T-helper 17 cell (primary cell): ENCODE measurements at places on chromosomes 3 and 15.

DNA sequence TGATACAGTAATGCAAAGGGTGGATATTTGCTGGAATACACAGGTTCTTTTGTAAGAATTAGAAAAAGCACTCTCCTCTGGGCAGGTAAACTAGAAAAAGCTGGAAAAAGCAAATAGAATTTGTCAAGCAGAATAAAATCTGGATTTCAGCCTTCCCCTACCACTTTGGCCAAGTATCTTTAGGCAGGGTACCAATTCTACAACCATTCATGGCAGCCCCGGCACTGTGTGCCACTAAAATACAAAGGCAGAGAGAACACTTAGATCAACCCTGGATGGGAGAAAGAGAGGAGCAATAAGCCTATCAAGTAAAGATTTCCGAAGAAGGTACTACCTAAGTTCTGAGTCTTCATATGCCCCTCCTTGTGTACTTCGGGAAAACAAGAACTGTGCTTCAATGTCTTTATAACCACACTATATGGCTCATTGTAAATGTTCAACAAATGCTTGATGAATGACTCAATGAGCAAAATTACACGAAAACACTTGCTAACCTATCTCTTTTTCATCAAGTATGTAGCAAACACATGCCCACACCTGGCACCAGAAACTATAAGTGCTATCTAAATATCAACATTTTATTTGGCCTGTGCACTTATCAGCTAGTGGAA lies 20.8 kb downstream of the STAG1 start:
- H3K4me3 ChIP-seq: peak overlapping the region; percentile 62
- DNase-seq: no peak
- H3K27me3 ChIP-seq: no peaks in the 10 kb centered on the region
- peaks cover under 1% of the 10 kb centered on the region for H3K36me3 ChIP-seq
- H3K27ac ChIP-seq: no peak overlapping the region
- peaks cover 45% of the 10 kb centered on the region for H3K4me1 ChIP-seq

DNA sequence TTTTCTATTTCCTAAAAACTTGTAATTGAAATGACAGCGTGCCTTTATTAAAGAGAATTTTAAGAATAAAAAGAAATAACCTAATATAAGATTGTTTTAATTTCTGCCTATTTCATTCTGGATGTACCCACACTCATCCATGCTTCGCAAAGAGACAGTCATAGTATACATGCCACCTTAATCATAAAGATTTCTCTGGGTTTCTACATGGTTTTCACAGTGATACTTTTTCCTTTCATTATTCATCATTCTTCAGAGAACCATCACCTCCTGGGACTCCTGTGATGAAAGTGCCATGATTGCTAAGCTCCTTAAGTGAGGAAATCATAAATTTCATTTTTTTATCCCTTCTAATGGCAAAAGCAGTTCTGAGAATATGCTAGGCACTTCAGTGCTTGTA lies 4.3 kb upstream of the CCR8 start:
- no peak overlapping the region for H3K4me3 ChIP-seq
- no peak for DNase-seq
- peaks cover 17% of the 10 kb centered on the region for H3K4me1 ChIP-seq

DNA sequence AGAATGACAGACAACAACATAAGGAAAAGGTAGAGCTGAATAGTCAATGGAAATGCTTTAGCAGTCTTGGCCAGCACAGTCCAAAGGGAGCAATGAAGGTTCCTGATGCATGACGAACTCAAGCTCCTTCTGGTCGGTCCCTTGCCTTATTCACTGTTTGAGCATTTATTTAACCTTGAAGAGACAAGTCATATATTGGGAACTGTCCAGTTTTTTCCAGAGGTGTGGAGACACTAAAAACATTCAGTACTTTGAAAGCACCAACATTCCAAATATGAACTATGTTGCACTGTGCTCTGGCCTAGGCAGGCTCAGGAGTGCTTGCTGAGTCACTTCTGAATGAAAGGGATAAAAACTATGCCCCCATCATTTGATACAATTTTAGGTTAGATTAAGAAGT lies 384.8 kb downstream of the MECOM start:
- no peaks in the 10 kb centered on the region for H3K36me3 ChIP-seq
- H3K27me3 ChIP-seq: no peaks in the 10 kb centered on the region

- H3K4me1 ChIP-seq: peaks cover 19% of the 10 kb centered on the region
- H3K27ac ChIP-seq: peak overlapping the region; percentile 94
- no peaks in the 10 kb centered on the region for H3K36me3 ChIP-seq
- DNase-seq: peak; percentile 55
- H3K27me3 ChIP-seq: peaks cover 16% of the 10 kb centered on the region
Observed at GRCh38 chr3:126982126-126982470, 817 bp upstream of the PLXNA1 start.

DNA sequence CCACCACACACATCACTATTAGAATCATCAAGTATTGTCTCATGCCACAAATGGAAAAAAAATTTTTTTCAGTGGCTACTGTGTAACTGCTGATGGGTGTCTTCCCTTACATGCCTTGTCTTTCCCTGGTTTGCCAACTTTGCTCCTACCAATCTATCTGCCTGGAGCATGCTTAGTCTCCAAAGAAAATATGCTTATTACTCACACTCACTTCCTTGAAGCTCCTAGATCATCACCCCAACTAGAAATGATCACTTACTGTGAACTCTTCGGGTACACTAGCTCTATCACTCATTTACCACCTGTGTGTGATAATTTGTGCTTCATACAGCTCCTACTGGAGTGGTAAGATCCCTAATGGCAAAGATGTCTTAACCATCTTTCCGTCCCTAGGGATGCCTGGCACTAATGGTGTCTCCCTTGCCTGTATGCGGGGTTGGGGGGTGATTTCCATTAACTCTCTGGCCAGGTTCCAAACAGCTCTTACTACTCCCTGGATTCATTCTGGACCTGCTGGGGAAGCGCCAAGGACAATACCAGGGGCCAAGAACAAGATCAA lies 799 bp downstream of the VPS33B start:
- DNase-seq: no peak
- peak overlapping the region; percentile 94 for H3K27ac ChIP-seq
- peak overlapping the region; percentile 96 for H3K4me3 ChIP-seq

GRCh38 chr15:69360642-69361041 lies 53.5 kb upstream of the KIF23 start:
- no peaks in the 10 kb centered on the region for H3K36me3 ChIP-seq
- H3K4me1 ChIP-seq: no peaks in the 10 kb centered on the region
- peaks cover 19% of the 10 kb centered on the region for H3K27me3 ChIP-seq
- H3K27ac ChIP-seq: no peak overlapping the region
- H3K4me3 ChIP-seq: no peak overlapping the region

- H3K4me1 ChIP-seq: peaks cover 2% of the 10 kb centered on the region
- DNase-seq: no peak
- H3K4me3 ChIP-seq: no peak overlapping the region
- peaks cover 16% of the 10 kb centered on the region for H3K27me3 ChIP-seq
- no peaks in the 10 kb centered on the region for H3K36me3 ChIP-seq
- no peak overlapping the region for H3K27ac ChIP-seq
Observed at GRCh38 chr3:129417326-129417725, 11.1 kb downstream of the EFCAB12 start.

GRCh38 chr15:77857419-77857818 lies 220.1 kb downstream of the TBC1D2B start:
- H3K4me3 ChIP-seq: no peak overlapping the region
- peaks cover 47% of the 10 kb centered on the region for H3K27me3 ChIP-seq
- H3K27ac ChIP-seq: no peak overlapping the region

GRCh38 chr15:87722941-87723691 lies 533.4 kb downstream of the NTRK3 start:
- no peak overlapping the region for H3K27ac ChIP-seq
- H3K36me3 ChIP-seq: no peaks in the 10 kb centered on the region
- H3K27me3 ChIP-seq: peaks cover 15% of the 10 kb centered on the region

- H3K4me1 ChIP-seq: no peaks in the 10 kb centered on the region
- DNase-seq: no peak
- H3K36me3 ChIP-seq: no peaks in the 10 kb centered on the region
Observed at GRCh38 chr3:24351779-24352469, 142.7 kb downstream of the THRB start.

DNA sequence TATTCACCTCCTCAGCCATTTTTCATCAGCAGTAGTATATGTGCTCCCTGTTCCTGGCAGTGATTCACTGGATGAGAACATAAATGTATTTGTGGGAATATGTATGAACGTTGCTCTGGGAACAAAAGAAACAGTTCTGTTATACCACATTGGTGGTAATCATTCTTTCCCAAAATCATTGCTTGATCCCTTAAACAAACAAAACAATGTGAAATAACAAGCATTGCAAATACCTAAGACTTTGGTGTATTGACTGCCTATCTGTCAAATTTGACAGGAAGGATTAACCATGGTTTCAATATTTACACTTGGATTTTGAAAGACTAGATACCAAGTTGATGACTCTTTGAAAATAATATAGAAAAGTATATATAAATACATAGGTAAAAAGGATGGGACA lies 284.1 kb downstream of the FHIT start:
- no peak overlapping the region for H3K27ac ChIP-seq

- peaks cover 30% of the 10 kb centered on the region for H3K4me1 ChIP-seq
- H3K36me3 ChIP-seq: peaks cover 5% of the 10 kb centered on the region
- no peak overlapping the region for H3K27ac ChIP-seq
- H3K27me3 ChIP-seq: peaks cover 5% of the 10 kb centered on the region
- peak overlapping the region; percentile 90 for H3K4me3 ChIP-seq
Observed at GRCh38 chr3:130748467-130748861, 1.8 kb upstream of the PIK3R4 start.

- peak overlapping the region; percentile 87 for H3K4me3 ChIP-seq
- H3K36me3 ChIP-seq: peaks cover 4% of the 10 kb centered on the region
- no peak for DNase-seq
- H3K4me1 ChIP-seq: peaks cover 28% of the 10 kb centered on the region
Observed at GRCh38 chr15:65286069-65286703, 497 bp downstream of the PARP16 start.

GRCh38 chr15:37891766-37892368 lies 42.6 kb upstream of the TMCO5A start:
- H3K27me3 ChIP-seq: peaks cover 51% of the 10 kb centered on the region
- no peak for DNase-seq
- H3K4me3 ChIP-seq: no peak overlapping the region
- H3K27ac ChIP-seq: no peak overlapping the region
- H3K4me1 ChIP-seq: no peaks in the 10 kb centered on the region

DNA sequence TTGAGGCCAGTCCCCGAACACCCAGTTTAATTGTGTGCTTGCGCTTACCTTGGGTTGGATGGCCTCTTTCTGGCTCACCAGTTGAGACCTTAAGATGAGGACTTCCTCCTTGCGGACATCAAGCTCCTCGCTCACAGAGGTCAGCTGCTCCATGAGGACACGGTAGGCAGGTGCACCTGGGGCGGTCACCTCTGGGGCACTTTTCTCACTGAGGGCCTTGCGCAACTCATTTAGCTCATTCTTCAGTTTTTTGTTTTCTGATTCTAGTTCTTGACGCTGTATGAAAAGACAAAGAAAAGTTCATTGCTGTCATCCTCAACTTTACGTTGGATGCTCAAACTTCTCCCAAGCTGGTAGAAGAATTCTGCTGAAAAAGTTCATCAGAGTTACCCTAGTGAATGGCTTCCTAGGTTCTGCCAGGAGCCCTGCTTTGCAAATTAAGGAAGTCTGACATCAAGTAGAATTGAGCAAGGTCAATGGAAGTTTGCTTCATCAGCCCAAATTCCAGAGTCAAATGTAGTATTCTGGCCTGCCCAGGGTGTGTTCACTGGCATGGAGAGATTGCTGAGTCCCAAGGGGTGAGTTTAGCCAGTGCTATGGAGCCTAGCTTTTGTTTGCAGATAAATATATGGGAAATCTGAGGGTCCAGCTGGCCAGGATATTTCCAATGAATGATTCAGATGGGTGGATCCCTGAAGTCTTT lies 55.8 kb upstream of the MYO5C start:
- H3K27ac ChIP-seq: no peak overlapping the region
- no peaks in the 10 kb centered on the region for H3K4me1 ChIP-seq
- no peak overlapping the region for H3K4me3 ChIP-seq

DNA sequence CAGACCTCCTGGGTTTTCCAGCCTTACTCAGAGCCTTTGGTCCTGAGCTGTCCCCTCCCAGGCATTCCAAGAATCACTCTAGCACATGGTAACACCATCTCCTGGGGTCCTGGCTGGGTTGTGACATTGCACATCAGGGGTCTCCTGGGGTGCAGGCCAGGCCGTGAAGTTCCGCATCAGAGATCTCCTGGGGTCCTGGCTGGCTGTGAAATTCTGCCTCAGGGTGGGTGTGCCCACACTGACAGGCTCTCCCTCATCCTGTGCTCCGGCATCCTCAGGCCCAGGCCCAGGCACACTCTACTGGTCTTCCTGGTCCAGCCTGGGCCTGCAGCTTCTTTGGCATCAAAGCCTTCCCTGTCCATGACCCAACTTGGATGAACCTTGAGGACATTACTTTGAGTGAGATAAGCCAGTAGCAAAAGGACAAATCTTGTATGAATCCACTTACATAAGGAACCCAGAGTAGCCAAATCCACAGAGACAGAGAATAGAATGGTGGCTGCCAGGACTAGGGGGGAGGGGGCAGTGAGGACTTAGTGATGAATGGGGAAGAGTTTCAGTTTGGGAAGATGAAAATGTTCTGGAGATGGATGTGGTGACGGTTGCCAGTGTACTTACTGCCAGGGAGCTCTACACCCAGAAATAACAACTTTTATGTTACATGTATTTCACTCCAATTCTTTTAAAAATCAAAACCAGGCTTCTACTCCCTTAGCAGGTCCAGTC lies 49.1 kb upstream of the KLF13 start:
- H3K27me3 ChIP-seq: no peaks in the 10 kb centered on the region
- H3K36me3 ChIP-seq: no peaks in the 10 kb centered on the region

DNA sequence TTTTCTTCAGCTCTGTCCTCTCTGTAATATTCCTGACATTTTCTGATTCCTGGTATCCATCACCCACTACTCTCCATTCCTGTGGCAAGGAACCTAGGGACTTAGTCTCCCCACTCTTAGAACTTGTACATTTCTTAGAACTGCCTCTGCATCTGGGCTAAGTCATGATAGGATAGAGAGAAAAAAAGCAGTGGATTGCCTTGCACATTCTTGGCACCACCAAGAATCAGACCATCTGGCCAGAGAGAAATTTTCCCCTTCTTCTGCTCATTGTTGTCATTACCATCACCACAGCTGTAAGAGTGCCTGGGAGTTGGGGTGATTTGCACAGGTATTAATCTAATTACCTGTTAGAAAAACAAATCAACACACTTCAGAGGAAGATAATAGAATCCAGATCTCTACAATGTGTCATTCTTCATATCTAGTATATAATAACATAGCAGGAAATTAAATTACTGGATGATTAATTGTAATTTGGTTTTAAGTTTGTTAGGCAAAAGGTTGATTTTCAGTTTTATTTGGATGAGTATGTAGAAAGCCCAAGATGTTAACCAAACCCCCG lies 264.8 kb upstream of the ZPLD1 start:
- peaks cover 2% of the 10 kb centered on the region for H3K4me1 ChIP-seq
- H3K27ac ChIP-seq: no peak overlapping the region
- DNase-seq: no peak
- no peak overlapping the region for H3K4me3 ChIP-seq

GRCh38 chr15:52115598-52116427 lies 3.2 kb upstream of the BCL2L10 start:
- H3K27me3 ChIP-seq: peaks cover 6% of the 10 kb centered on the region
- H3K4me3 ChIP-seq: no peak overlapping the region
- no peaks in the 10 kb centered on the region for H3K36me3 ChIP-seq
- DNase-seq: no peak
- H3K4me1 ChIP-seq: peaks cover 8% of the 10 kb centered on the region
- peak overlapping the region; percentile 78 for H3K27ac ChIP-seq
